ENCODE measurements at places on chromosomes 7 and 10.

GRCh38 chr10:132390170-132390920, 6.7 kb upstream of the PWWP2B start:
- DNase-seq: no peak

DNA sequence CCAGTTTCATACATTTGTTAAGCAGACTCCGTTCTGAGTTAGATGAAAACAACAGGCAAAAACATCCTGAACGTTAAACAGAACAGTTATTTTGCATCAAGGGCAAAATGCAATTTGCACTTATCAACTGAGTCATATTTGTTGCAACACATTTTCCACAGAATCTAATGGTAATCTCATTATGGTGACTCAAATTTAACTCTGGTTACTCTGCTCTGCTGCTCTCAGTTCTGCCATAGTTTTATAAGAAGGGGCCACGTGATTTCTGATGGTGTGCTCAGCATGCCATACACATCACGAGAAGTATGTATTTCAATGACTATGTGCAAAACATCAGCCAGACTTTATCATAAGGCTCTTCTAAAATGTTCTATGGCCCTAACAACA, 148.8 kb downstream of the CHCHD3 start:
- peak; percentile 3 for DNase-seq

DNA sequence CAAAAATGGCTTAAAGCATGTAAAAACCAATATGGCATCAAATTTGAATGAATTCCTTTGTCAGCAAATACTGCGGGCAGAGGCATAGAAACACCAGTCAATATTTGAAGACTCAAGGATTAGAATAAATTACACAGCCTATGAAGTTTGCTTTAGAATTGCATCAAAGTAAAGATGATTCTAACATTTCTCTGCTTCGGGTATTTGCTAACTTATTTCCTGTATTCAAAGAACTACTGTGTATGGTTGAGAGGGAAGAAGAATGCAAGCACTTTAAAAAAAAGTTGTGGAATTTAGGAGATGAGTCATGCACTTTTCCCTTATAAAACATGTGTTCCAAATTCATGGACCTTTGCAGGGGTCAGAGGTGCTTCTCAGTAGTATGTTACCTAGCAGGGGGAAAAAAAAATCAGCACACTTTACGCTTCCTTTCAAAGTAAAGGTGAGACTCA, 90.1 kb downstream of the PIP4K2A start:
- peak; percentile 29 for DNase-seq

GRCh38 chr10:44935201-44935965, 24.2 kb upstream of the RASSF4 start:
- no peak for DNase-seq

DNA sequence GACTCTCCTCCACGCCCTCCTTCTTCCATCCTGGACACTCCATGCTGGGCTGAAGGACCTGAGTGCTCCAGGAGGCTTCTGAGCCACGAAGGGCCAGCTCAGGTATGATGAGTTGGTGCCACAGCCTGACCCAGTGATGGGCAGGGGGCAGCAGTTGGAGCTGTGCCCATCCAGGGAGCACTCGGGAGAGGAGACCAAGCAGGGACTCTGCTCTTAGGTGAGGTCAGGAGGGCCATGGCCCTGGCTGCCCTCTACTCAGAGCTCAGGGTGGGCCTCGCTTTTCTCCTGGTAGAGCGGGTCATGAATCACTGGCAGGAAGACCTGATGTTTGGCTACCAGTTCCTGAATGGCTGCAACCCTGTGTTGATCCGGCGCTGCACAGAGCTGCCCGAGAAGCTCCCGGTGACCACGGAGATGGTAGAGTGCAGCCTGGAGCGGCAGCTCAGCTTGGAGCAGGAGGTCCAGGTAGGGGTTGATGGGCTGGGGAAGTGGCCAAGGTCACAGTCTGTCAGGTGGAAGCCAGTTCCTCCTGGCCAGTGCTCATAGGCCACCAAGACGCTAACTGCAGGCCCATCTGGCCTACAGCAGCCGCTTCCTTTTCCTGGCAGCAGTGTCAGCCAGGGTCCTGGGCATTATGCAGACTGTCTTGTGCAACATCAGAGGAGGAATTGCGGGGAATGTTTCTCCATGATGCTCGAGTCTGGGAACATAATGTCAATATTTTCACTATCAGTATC, 50.8 kb downstream of the ALOX5 start:
- no peak for DNase-seq

DNA sequence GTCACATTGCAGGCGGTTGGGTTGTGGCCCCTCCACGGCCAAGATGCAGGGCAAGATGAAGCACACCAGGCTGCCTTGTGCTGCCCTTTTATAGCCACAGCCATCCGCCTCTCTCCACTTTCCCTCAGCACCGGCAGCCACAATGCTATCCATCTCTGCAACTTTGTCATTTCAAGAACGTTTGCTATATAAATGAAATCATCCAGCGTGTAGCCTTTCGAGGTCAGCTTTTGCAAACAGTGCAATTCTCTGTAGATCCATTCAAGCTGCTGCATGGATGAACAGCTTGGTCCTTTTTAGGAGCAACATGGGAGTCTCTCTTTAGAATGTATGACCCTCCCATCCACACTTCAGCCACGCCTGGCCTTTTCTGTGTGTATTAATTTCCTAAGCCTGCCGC, 6.4 kb upstream of the IL15RA start:
- DNase-seq: no peak

DNA sequence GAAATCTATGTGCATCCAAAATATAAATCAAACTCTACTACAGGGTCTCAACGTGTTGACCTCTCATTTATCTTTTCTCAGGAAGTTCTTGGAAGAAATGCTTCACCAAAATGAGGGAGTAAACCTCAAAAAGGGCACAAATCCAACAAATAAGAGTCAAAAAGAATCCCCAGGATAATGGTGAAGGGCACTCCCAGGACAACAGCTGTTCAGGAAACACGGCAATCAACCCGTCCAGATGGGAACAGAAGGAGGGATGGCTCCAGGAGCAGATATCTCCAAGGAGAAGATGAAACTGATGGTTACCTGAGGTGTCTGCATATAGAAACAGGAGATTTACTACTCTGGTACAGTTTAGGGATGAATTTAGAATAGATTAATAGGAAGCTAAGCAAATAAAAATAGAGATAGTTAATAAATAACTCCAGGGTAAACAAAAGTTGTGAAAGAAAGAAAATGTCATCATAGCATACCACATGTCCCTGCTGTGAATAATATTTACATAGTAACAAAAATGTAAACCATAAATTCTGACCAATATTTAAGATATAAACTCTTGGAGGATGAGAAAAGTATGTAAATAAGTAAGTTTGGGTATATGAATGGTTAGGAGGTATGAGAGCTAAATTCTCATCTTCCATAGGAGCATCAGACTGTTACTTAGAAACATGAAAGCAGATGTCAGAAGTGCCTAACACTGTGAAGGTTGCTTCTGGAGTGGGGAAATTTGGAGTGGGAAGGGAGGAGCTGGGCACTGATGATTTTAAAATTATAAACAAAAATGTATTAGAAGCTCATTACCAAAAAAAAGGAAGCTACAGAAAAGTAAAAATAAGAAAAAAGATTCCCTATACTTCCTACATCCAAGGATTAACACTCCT, 237.5 kb upstream of the HPS1 start:
- DNase-seq: no peak

Data from RWPE1 (cell line).